ENCODE measurements at places on chromosomes 11 and 22. TPM values are rescaled to one million over a fixed set of nuclear protein-coding genes. Genes with fewer than 3 reads are reported as not detected.

- no peaks in the 10 kb centered on the region for H3K4me1 ChIP-seq
- no peaks in the 10 kb centered on the region for H3K27me3 ChIP-seq
- DNase-seq: no peak
These were observed 71.8 kb downstream of the BTBD10 start for GRCh38 chr11:13391217-13391616.

DNA sequence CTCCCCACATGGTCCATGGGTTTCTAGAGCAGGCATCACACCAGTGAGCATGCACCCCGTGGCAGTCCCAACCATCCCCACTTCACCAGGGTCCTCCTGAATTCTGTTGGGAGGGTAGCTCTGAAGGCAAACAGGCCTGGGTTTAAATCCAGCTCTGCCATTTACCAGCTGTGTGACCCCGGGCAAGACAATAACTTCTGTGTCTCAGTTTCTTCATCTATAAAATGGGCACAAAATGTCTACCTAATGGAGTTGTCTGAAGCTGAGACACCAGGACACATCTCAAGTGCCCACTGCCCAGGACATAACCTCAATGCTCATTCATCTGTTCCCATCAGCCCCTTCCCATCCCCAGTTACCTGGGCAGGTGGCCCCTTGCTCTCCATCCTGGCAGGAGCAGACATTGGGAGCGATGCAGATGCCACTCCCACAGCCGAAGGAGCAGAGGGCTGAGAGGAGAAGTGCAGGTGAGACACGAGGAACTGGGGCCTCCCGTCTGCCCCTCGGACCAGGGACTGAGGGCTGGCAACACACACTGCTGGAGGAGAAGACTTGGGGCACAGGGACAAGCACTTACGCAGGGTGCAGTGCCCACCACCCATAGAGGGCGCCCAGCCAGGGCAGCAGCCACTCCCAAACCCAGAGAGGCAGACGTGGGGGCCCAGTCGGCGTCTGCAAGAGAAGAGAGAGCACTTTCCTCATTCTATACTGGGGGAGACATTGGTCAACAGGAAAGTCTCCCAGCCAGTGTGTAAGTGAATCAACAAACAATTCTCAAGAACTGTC lies 4.0 kb downstream of the VWCE start:
- H3K4me3 ChIP-seq: no peak overlapping the region
- no peak overlapping the region for H3K27ac ChIP-seq
- H3K36me3 ChIP-seq: no peaks in the 10 kb centered on the region
- peaks cover 20% of the 10 kb centered on the region for H3K4me1 ChIP-seq

DNA sequence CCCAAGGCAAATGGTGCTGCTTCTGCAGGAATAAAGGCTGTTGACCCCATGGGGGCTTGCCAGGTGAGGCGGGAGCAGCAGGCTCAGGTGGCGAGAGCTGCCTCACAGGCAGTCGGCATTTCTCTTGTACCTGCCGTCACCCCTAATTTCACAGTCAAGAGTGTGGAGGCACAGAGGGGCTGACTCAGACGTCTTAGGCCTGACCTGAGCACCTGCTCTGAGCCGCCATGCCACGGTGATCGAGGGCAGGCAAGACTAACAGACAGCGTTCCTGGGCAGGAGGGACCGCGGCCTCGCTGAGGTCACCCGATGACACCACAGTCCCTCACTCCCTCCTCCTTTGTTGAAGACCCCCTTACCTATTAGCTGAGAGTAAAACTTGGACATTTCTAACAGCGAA lies 5.2 kb downstream of the ALG12 start:
- H3K27me3 ChIP-seq: no peaks in the 10 kb centered on the region
- H3K36me3 ChIP-seq: no peaks in the 10 kb centered on the region
- H3K27ac ChIP-seq: no peak overlapping the region
- no peak overlapping the region for H3K4me3 ChIP-seq
- DNase-seq: no peak

DNA sequence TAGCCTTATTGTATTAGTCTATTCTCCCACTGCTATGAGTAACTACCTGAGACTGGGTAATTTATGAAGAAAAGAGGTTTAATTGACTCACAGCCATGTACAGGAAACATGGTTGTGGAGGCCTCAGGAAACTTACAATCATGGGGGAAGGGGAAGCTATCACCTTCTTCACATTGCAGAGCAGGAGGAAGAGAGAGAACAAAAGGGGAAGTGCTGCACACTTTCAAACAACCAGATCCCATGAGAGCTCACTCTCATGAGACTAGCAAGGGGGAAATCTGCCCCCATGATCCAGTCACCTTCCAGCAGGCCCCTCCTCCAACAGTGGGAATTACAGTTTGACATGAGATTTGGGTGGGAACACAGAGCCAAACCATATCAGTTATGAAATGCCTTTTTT lies 179.4 kb downstream of the ARHGAP42 start:
- no peak for DNase-seq
- no peak overlapping the region for H3K4me3 ChIP-seq
- no peak overlapping the region for H3K27ac ChIP-seq
- no peaks in the 10 kb centered on the region for H3K27me3 ChIP-seq
- no peaks in the 10 kb centered on the region for H3K36me3 ChIP-seq
- no peaks in the 10 kb centered on the region for H3K4me1 ChIP-seq

Gene GP1BB
- total RNA-seq: 1.5 TPM

DNA sequence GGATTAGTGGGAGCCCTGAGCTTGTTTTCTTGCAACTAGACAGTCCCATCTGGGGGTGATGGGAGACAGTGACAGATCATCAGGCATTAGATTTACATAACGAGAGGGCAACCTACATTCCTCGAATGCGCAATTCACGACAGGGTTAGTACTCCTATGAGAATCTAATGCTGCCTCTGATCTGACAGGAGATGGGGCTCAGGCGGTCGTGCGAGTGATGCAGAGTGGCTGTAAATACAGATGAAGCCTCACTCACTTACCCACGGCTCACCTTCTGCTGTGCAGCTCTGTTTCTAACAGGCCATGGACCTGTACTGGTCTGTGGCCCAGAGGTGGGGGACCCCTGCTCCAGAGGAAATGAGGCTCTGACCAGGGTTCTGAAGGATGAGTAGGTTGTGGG lies 125.5 kb downstream of the FBXO7 start:
- H3K4me3 ChIP-seq: no peak overlapping the region
- no peaks in the 10 kb centered on the region for H3K27me3 ChIP-seq
- H3K36me3 ChIP-seq: no peaks in the 10 kb centered on the region
- H3K4me1 ChIP-seq: no peaks in the 10 kb centered on the region
- H3K27ac ChIP-seq: no peak overlapping the region
- DNase-seq: no peak

- H3K4me1 ChIP-seq: no peaks in the 10 kb centered on the region
- no peak for DNase-seq
- H3K36me3 ChIP-seq: no peaks in the 10 kb centered on the region
- no peak overlapping the region for H3K4me3 ChIP-seq
- H3K27ac ChIP-seq: no peak overlapping the region
These were observed 133.3 kb upstream of the GUCY1A2 start for GRCh38 chr11:107151579-107151978.

- H3K27me3 ChIP-seq: no peaks in the 10 kb centered on the region
- no peaks in the 10 kb centered on the region for H3K4me1 ChIP-seq
- no peak for DNase-seq
- H3K27ac ChIP-seq: no peak overlapping the region
These were observed 5.8 kb downstream of the CCDC34 start for GRCh38 chr11:27357250-27357649.

- H3K36me3 ChIP-seq: peaks cover 8% of the 10 kb centered on the region
- no peak overlapping the region for H3K4me3 ChIP-seq
- H3K27me3 ChIP-seq: no peaks in the 10 kb centered on the region
- DNase-seq: peak; percentile 90
- H3K4me1 ChIP-seq: peaks cover 63% of the 10 kb centered on the region
These were observed 55.3 kb upstream of the GCAT start for GRCh38 chr22:37752189-37753087.

GRCh38 chr22:50261615-50262459 lies at the start of gene MAPK12:
Gene MAPK12, minus strand, starts transcription at chr22:50261683. Its CDS starts 174 bp downstream, at chr22:50261509.
- peaks cover 11% of the 10 kb centered on the region for H3K4me1 ChIP-seq
- H3K4me3 ChIP-seq: peak within 1 kb of the TSS; percentile 49
- H3K27ac ChIP-seq: peak within 1 kb of the TSS; percentile 22
- H3K27me3 ChIP-seq: no peaks in the 10 kb centered on the region

GRCh38 chr22:44576311-44577260 lies 78.6 kb upstream of the RTL6 start:
- no peak overlapping the region for H3K27ac ChIP-seq
- H3K4me1 ChIP-seq: no peaks in the 10 kb centered on the region
- no peaks in the 10 kb centered on the region for H3K36me3 ChIP-seq
- H3K4me3 ChIP-seq: no peak overlapping the region
- H3K27me3 ChIP-seq: no peaks in the 10 kb centered on the region
- no peak for DNase-seq

DNA sequence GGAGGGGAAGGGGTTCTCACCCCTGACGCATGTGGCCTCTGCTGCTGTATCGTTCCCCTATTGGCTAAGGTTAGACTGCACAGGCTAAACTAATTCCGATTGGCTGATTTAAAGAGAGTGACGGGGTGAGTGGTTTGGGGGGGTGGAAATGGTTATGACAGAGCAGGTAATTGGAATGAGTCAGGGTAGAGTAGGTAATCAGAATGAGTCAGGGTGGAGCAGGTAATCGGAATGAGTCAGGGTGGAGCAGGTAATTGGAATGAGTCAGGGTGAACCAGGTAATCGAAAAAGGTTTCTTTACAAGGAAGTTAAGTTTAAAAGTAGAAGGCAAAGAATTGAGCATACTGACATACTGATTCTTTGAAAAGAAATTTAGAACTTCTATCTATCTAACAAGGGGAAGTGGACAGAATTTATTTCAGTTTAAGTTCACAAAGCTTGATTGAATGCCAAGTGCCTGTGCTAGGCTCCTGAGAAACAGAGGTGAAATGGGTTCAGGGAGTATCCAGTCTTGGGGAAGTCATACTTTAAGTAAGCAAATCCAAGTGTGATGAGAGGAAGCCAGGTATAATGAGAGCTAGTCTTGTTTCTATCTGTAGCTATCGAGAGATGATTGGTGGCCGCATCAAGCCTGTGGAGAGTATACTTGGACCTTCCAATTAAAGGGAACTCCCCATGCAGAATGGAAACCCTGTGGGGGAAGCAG lies 58.0 kb downstream of the C11orf91 start:
- H3K4me3 ChIP-seq: no peak overlapping the region
- no peaks in the 10 kb centered on the region for H3K27me3 ChIP-seq
- DNase-seq: no peak
- H3K4me1 ChIP-seq: peaks cover 9% of the 10 kb centered on the region
- H3K27ac ChIP-seq: no peak overlapping the region
- H3K36me3 ChIP-seq: no peaks in the 10 kb centered on the region

- peaks cover 32% of the 10 kb centered on the region for H3K27me3 ChIP-seq
- no peak overlapping the region for H3K4me3 ChIP-seq
- H3K27ac ChIP-seq: no peak overlapping the region
These were observed 3.2 kb downstream of the NELL1 start for GRCh38 chr11:20672575-20672974.

Gene UPK3A
- not detected for total RNA-seq

DNA sequence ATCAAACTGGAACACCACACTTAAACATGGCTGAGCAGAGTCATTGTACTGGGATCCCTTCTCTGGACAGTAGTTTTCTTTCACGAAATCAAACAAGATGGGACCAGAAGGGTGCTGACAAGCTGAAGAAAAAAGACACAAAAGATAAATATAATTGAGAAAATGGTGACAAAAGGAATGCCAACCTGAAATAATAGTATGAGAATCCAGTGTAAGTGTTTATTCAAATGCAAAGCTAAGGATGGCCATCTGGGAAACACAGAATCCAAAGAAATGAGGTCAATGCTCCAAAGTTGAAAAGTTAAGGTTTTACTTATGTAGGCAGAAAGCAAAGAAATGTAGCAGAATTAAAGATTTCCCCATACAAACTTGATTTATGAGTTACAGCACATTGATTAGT lies 5.3 kb upstream of the OR52E5 start:
- no peak overlapping the region for H3K4me3 ChIP-seq
- no peaks in the 10 kb centered on the region for H3K4me1 ChIP-seq
- H3K27ac ChIP-seq: no peak overlapping the region
- no peaks in the 10 kb centered on the region for H3K27me3 ChIP-seq
- DNase-seq: no peak

GRCh38 chr11:15969281-15969680 lies 387.1 kb downstream of the SOX6 start:
- H3K4me1 ChIP-seq: peaks cover 24% of the 10 kb centered on the region
- DNase-seq: peak; percentile 85
- peak overlapping the region; percentile 93 for H3K27ac ChIP-seq
- H3K36me3 ChIP-seq: no peaks in the 10 kb centered on the region

DNA sequence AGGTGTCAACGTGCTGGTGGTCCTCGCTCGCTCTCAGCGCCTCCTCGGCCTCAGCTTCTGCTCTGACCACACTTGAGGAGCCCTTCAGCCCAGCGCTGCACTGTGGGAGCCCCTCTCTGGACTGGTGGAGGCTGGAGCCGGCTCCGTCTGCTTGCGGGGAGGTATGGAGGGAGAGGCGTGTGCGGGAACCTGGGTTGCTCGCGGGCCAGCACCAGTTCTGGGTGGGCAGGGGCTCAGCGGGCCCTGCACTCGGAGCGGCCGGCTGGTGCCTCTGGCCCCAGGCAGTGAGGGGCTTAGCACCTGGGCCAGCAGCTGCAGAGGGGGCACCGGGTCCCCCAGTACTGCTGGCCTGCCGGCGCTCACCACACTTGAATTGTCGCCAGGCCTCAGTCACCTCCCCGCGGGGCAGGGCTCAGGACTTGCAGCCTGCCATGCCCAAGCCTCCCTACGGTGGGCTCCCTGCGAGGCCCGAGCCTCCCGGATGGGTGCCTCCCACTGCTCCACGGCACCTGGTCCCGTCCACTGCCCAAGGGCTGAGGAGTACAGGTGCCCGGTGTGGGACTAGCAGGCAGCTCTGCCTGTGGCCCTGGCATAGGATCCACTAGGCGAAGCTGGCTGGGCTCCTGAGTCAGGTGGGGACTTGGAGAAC lies 7.6 kb upstream of the CYP2D6 start:
- H3K4me1 ChIP-seq: no peaks in the 10 kb centered on the region
- H3K4me3 ChIP-seq: no peak overlapping the region
- no peaks in the 10 kb centered on the region for H3K27me3 ChIP-seq
- H3K27ac ChIP-seq: no peak overlapping the region
- no peaks in the 10 kb centered on the region for H3K36me3 ChIP-seq

Gene OR5AP2
- not detected for total RNA-seq

GRCh38 chr22:43390872-43391271 lies 20.9 kb upstream of the MPPED1 start:
- no peak for DNase-seq
- no peak overlapping the region for H3K4me3 ChIP-seq
- H3K27me3 ChIP-seq: peaks cover 7% of the 10 kb centered on the region
- H3K4me1 ChIP-seq: no peaks in the 10 kb centered on the region

- H3K4me3 ChIP-seq: no peak overlapping the region
- H3K36me3 ChIP-seq: no peaks in the 10 kb centered on the region
- peak; percentile 74 for DNase-seq
- H3K27ac ChIP-seq: no peak overlapping the region
These were observed 309.1 kb downstream of the SWAP70 start for GRCh38 chr11:9972989-9973388.

Gene GAB4
- total RNA-seq: not detected

- H3K4me1 ChIP-seq: no peaks in the 10 kb centered on the region
- no peak overlapping the region for H3K27ac ChIP-seq
- DNase-seq: no peak
- no peaks in the 10 kb centered on the region for H3K27me3 ChIP-seq
- H3K36me3 ChIP-seq: no peaks in the 10 kb centered on the region
These were observed 363.6 kb downstream of the BRD1 start for GRCh38 chr22:49464037-49464436.

Gene RNH1
- total RNA-seq: 144 TPM

All from endothelial cell of umbilical vein (primary cell).